Testis (tissue), 5 donors: ENCODE measurements at places on chromosomes 6 and 20. TPM values are rescaled to one million over a fixed set of nuclear protein-coding genes. Genes with fewer than 3 reads are reported as not detected.

Gene BPIFB4
- 1.7 TPM for polyA plus RNA-seq

Gene C20orf204
- 2.9 TPM for polyA plus RNA-seq

Gene DEFB112
- polyA plus RNA-seq = not detected

Gene DSP
- polyA plus RNA-seq = 4.5 TPM

Gene PPP1R3D
- 4.7 TPM for polyA plus RNA-seq

DNA sequence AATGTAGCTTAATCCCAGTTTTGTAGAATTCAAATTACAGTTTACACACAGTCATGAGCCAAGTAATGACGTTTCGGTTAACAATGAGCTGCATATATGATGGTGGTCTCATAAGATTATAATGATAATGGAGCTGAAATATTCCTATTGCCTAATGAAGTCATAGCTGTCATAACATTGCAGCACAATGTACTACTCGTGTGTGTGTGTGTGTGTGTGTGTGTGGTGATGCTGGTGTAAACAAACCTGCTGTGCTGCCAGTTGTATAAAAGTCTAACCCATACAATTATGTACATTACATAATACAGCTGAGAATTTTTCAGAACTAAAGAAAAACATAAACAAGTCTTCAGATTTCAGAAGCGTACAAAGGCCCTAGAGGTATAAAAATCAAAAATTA, 66.7 kb upstream of the ARID1B start:
- no peaks in the 10 kb centered on the region for H3K36me3 ChIP-seq
- no peak for DNase-seq
- no peaks in the 10 kb centered on the region for H3K27me3 ChIP-seq
- H3K4me1 ChIP-seq = no peaks in the 10 kb centered on the region

DNA sequence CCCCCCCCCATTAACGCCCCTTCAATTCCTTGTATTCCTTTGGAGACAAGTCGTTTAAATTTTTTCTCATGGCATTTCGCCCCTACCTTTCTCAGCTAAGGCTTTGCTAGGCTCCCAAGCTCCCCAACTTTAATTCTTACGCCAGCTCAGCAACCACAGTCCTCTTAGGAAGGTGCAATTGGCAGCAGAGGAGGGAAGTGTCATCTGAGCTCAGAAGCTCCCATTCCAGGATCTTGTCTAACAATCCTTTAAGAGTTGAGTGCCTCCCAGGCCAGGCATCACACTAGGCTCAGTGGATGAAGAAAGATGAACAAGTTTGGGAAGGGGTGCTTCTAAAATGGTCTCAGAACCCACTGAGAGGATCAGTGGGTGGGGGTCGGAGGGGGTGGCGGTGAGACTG, 131.2 kb upstream of the AKAP12 start:
- DNase-seq = no peak
- no peaks in the 10 kb centered on the region for H3K36me3 ChIP-seq
- H3K4me3 ChIP-seq = no peak overlapping the region
- no peaks in the 10 kb centered on the region for H3K4me1 ChIP-seq
- H3K27me3 ChIP-seq = no peaks in the 10 kb centered on the region

- no peaks in the 10 kb centered on the region for H3K36me3 ChIP-seq
- H3K27me3 ChIP-seq = no peaks in the 10 kb centered on the region
- no peaks in the 10 kb centered on the region for H3K4me1 ChIP-seq
- no peak overlapping the region for H3K27ac ChIP-seq
Observed at GRCh38 chr6:22059946-22060345, 236.9 kb downstream of the PRL start.

- no peak overlapping the region for H3K4me3 ChIP-seq
- H3K4me1 ChIP-seq = no peaks in the 10 kb centered on the region
- no peak overlapping the region for H3K27ac ChIP-seq
Observed at GRCh38 chr6:94377835-94378234, 958.5 kb upstream of the EPHA7 start.

DNA sequence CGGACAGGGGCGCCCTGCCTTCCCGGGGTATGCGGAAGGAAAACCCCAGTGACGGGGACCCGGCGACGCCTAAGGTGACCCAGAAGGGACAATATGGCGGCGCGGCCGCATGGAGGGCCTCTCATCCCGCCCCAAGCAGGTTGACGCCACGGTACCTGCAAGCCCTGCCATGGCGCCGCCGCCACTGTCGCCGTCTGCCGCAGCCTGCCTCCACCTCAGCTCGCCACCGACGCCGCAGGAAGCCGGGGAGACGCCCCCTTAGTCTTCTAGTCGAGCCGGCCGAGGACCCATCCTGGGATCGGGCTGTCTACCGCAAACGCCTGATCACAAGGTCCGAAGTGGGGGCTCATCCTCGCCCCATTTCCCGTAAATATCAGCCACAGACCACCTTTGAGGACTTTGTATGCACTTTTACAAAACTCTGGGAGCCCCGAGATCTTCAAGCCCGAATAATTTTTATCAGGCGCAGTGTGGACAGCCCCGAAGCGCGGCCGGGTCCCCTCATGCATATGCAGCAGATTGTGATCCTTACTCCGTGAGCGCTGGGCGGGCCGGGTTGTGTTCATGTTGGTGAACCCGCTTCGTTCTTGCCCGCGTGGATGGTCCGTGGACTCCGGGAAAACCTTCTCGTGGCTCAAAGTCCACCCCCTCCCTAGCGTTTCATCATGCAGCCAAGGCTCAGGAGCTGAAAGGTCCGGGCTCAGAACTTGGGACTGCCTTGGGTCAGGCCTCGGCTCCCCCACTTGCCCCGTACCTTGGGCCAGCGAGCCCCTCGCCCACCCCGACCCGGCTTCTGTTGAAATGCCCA, at the start of gene BLCAP:
Gene BLCAP, minus strand, starts transcription at position 239 of the 808 bp plus-strand sequence. CDS start 8,702 bp downstream, outside the sequence.
- H3K4me3 ChIP-seq = peak within 1 kb of the TSS; percentile 94
- peak within 1 kb of the TSS; percentile 96 for H3K27ac ChIP-seq
- DNase-seq = peak; percentile 94
- H3K36me3 ChIP-seq = no peaks in the 10 kb centered on the region
- no peaks in the 10 kb centered on the region for H3K27me3 ChIP-seq
- H3K4me1 ChIP-seq = peaks cover 20% of the 10 kb centered on the region

DNA sequence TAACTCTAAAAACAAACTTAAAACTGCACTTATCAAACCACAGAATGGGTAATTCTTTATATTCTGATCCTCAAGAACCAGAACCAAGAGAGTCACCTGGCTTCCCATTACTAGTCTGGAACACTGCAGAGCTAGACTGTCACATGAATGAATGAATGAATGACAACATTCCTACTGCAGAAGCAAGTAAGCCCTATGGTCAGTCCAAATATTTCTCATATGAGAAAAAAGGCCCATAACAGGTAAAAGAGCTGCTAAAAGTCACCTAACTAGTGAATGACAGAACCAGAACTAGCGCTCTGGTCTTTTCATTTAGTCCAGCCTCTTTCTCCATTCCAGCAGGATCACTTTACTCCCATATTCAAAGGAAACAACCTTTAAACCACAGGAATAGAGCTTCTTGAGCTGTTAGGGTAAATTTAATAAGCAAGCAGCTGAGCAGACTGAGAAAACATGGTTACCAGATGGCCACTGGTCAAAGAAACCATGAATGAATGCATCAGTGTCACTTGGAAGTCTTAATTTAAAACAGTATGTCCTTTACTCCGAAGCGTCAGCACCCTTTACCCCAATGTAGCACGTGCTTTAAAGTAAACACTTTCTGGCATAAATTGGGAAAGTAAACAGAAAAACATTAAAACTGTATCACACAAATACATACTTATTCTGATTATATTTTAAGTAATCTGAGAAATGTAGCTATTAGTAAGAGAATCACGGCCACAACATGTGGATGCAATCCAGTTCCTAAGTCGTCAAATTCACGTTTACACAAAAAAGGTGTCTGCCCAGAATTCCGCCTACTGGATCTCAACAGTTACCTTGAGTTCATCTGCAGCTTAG, 1.4 kb downstream of the PREP start:
- no peaks in the 10 kb centered on the region for H3K27me3 ChIP-seq
- no peaks in the 10 kb centered on the region for H3K36me3 ChIP-seq
- peaks cover 13% of the 10 kb centered on the region for H3K4me1 ChIP-seq
- peak overlapping the region; percentile 87 for H3K27ac ChIP-seq

DNA sequence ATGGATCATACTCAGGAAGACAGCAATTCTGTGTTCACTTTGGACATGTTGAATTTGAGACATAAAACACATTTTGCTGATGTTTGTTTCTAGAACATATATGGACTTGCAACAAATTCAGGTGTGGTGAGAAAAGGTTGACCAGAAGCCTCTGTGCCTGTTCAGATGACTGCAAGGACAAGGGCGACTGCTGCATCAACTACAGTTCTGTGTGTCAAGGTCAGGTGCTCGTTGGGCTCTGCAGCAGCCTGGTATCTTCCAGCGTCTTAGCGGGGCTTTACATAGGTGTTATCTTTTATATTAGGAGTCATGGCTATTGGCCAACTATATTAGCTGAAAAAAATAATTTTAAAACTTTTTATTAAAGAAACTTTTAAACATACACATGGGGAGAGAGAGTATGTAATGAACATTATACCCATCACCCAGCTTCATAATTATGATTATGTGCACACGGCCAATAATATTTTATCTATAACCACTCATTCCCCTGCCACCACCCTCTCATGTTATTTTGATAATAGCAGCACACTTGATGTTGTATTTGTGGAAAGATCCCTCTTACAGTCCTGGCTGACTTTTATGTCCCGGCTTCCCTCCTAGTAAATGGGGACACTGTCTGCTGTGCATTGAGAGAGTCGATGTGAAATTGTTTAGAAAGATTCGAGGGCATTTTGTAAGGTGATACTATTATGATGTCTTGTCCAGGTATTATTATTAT, 43.4 kb downstream of the ENPP1 start:
- H3K4me1 ChIP-seq = no peaks in the 10 kb centered on the region
- no peaks in the 10 kb centered on the region for H3K36me3 ChIP-seq
- DNase-seq = no peak
- no peaks in the 10 kb centered on the region for H3K27me3 ChIP-seq

DNA sequence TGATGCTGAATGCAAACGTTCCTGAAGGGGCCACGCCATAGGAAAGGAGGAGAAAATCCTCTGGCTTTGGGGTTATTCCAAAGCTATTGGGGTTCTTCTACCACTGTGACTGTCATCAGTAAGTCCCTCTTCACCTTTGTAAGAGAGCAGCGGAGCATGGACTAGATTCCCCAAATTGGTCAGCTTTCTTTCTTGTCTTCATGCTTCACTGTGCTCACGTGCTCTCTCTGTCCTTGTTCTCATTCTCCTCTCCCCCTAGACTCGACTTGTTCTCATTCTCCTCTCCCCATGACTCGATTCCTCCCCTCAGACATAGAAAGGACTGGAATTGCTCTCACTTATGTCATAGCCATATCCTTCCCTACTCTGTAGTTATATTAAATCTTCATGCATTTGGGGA, 54.8 kb upstream of the ADGRG6 start:
- H3K4me1 ChIP-seq = no peaks in the 10 kb centered on the region
- no peaks in the 10 kb centered on the region for H3K36me3 ChIP-seq
- H3K4me3 ChIP-seq = no peak overlapping the region
- DNase-seq = no peak

DNA sequence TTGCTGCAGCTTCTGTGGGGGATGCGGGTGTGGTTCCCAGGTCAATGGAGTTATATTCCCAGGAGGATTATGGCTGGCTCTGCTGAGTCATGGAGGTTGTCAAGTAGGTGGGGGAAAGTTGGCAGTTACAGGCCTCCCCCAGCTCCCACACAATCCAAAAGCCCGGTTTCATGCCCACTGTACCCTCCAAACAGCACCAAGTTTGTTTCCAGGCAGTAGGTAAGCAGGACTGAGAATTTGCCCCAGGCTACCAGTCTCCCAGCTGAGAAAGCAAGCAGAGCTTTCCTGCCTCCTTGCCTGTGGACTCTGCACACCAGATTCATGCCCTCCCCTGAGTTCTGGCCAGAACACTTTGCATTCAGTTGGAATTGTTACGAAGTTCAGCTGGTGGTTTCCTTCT, 578.2 kb downstream of the MEI4 start:
- H3K4me1 ChIP-seq = no peaks in the 10 kb centered on the region
- no peaks in the 10 kb centered on the region for H3K36me3 ChIP-seq
- no peaks in the 10 kb centered on the region for H3K27me3 ChIP-seq
- no peak overlapping the region for H3K4me3 ChIP-seq
- DNase-seq = no peak

DNA sequence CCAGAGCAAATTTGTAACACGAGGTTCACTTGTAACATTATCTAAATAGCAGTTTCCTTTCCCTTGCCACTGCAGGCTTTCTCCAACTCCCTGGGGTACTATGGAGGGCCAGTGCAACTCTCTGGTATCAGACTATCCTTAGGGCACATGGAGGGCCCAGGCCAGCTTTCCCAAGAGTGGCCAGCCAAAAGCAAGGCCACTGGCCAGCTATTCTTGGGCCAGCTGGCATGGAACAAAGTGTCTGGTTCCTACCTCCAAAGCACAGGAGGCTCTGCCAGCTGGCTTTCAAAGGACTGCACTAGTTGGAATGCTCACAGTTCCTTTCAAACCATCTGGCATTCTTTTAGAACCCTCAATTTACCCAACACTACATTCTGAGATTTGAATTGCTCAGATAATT, 8.7 kb downstream of the RNF24 start:
- H3K27me3 ChIP-seq = no peaks in the 10 kb centered on the region
- no peaks in the 10 kb centered on the region for H3K36me3 ChIP-seq
- no peak overlapping the region for H3K4me3 ChIP-seq
- no peak overlapping the region for H3K27ac ChIP-seq
- peak; percentile 57 for DNase-seq
